ENCODE measurements at places on chromosomes 1 and 21.

DNA sequence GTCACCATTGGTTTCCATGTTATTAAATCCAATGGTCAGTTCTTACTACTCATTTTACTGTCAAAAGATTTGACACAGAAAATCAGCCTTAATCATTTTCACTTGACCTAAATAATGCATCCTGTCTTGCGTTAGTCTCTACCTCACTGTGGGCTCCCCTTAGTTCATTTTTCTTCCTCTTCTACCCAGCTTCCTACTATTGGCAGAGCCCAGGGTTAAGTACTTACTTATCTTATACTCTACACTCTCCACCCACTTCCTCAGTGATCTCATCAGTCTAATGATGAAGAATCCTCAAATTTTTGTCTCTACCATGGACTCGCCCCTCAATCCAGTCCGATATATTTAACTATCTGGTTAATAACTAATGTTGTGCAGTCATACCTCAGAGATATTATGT is 735.9 kb downstream of the KCNT2 start:
- no peak for DNase-seq
- H3K36me3 ChIP-seq, result no peaks in the 10 kb centered on the region
- no peak overlapping the region for H3K27ac ChIP-seq
- H3K4me3 ChIP-seq, result no peak overlapping the region
- H3K4me1 ChIP-seq, result no peaks in the 10 kb centered on the region
- no peaks in the 10 kb centered on the region for H3K27me3 ChIP-seq

DNA sequence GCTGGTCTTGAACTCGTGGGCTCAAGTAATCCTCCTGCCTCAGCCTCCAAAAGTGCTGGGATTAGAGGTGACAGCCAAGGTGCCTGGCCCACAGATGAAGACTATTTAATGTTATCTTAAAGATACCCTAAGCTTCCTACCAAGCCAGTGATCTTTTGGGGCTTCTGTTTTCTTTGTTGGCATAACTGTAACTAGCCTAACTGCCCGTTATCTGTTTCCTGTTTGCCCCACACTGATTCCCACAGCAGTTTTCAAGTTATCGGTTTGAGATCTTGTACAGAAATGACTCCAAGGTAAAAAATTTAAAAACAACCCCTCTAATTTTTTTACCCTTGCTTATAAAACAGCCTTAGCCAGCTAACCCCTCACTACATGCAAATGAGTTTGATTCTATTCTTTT is 12.4 kb downstream of the SELL start:
- peaks cover 90% of the 10 kb centered on the region for H3K4me1 ChIP-seq
- peak overlapping the region; percentile 56 for H3K4me3 ChIP-seq
- no peaks in the 10 kb centered on the region for H3K27me3 ChIP-seq
- peak overlapping the region; percentile 86 for H3K27ac ChIP-seq

DNA sequence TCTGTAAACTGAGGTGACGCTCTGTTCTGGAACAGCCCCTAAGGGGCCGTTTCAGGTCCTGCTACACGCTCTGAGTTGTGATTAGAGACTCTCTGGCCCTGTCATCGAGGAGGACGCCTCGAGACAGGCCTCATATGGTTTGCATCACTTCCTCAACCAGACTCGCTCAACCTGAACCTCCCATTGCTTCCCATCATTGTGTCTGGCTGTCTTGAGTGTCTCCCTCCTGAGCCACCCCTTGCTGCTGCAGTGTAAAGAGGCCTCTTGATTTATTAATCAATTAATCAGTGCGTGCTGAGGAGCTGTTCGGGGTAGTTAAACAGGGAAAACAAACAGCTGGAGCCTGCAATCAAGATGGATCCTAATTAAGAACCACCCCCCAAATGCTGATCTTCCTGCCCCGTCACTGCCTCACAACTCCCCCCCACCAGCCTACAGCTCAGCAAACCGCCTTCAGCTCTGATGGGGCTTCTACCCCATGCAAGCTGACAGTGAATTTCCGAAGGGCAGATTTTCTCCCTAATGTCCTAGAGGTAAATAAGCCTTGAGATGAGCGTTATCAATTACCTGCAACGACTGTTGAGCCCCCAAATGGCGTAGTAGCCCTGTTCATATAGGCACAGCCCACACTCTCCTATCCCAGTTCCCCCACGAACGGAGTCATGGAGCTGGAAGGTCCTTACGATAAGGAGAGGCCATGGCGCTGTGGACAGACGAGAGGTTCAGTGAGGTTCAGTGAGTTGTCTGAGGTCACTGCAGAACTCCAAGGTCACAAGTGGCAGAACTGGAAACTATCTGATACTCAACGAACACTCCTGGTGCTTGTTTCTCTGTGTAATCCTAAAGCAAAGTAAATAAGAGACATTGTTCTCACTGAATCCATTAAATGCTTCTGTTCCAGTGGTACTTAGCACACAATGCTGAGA is 210.6 kb downstream of the KIF26B start:
- H3K27me3 ChIP-seq, result peaks cover 4% of the 10 kb centered on the region
- no peaks in the 10 kb centered on the region for H3K4me1 ChIP-seq
- no peak for DNase-seq
- no peaks in the 10 kb centered on the region for H3K36me3 ChIP-seq
- no peak overlapping the region for H3K27ac ChIP-seq

GRCh38 chr1:232705815-232706575 is 76.1 kb upstream of the SIPA1L2 start:
- peaks cover 3% of the 10 kb centered on the region for H3K27me3 ChIP-seq
- H3K36me3 ChIP-seq, result no peaks in the 10 kb centered on the region
- no peaks in the 10 kb centered on the region for H3K4me1 ChIP-seq

DNA sequence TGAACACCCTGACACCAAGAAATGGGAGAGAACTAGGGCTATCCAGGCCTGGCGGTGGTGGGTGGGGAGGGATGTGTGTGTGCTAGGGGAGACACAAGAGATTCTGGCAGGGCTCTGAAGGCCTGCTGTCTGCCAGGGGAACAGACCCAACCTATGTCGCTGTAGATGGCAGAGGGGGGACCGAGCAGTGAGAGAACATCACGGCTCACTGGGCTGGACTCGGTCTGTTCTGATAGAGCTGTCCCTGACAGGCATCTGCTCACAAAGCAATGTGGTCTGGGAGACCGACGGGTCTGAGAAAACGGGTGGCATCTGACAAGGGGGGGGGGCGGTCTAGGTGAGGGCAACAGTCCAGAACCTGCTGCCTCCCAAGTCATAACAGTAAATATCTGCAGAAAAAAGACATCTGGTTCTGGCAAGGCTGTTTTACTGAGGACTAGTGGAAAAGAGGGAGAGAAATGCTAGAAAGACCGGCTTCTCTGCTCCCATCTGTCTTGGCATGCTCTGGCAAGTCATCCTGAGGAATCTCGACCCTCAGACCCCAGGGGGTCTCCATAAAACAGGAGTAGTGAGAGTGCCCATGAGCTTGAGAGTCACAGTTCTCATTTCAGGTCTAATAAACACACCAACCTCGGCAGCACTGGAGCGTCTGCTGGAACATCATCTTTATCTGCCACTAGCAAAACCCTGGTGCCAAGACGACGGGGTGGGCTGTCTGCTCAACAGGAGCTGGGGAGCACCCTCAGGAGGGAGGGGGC is 36.5 kb downstream of the SLC66A1 start:
- peaks cover 34% of the 10 kb centered on the region for H3K36me3 ChIP-seq
- H3K4me3 ChIP-seq, result no peak overlapping the region
- peak overlapping the region; percentile 8 for H3K27ac ChIP-seq

DNA sequence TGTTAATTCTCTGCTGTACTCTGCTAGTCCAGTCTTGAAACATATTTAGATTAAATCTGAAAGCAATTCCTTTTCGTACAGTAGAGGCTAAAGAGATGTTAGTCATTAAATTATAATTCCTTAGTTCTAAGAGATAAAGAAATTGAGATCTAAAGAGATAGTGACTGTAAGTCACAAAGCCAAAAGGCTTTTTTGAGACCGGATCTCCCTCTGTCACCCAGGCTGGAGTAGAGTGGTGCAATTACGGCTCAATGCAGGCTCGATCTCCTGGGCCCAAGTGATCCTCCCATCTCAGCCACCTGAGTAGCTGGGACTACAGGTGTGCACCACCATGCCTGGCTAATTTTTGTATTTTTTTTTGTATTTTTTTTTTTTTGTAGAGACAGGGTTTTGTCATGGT is 64.7 kb downstream of the TPR start:
- no peak for DNase-seq
- peaks cover 28% of the 10 kb centered on the region for H3K36me3 ChIP-seq
- H3K4me3 ChIP-seq, result no peak overlapping the region
- H3K27me3 ChIP-seq, result no peaks in the 10 kb centered on the region
- H3K4me1 ChIP-seq, result peaks cover 16% of the 10 kb centered on the region
- no peak overlapping the region for H3K27ac ChIP-seq

GRCh38 chr1:188425687-188426086 is 1596.9 kb downstream of the PLA2G4A start:
- H3K4me3 ChIP-seq, result no peak overlapping the region
- DNase-seq, result no peak
- H3K36me3 ChIP-seq, result no peaks in the 10 kb centered on the region
- no peak overlapping the region for H3K27ac ChIP-seq

DNA sequence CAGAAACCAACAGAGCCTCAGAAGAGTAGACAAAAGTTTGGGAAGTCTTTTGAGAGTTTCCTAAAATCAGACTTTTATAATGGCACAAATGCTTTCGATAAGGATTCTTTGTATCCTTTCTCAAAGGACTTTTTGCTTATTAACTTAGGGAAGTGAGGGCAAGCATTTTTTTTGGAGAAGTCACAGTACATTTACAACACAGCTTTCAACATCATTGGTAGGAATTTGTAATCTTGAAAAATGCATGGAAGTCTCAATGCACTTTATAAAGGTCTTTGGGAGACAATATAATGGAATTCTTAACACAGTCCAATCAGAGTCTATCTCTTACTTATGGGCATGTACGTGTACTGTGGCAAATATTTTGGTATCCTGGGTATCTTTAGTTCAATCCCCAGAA is 325.8 kb upstream of the NR5A2 start:
- H3K4me1 ChIP-seq, result no peaks in the 10 kb centered on the region
- H3K36me3 ChIP-seq, result no peaks in the 10 kb centered on the region
- no peak overlapping the region for H3K27ac ChIP-seq
- H3K4me3 ChIP-seq, result no peak overlapping the region
- no peak for DNase-seq
- H3K27me3 ChIP-seq, result peaks cover 4% of the 10 kb centered on the region

DNA sequence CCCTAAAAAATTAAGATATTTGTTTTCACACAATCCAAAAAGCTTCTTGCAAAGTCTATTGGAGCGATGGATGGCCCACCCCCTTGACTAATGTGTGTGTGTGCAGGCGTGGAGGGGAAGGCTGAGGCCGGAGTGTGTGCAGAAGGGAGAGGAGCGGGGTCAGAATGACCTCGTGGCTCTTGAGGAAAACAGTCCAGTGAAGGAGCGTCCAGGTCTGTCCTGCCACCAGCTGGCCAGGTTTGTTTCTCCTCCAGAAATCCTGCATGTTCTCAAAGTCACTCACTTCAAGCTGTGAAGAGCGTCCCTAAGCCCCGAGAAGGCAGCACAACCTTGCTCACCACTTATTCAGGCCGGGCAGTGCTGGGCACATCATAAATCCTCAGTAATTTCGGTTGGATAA is 69.5 kb upstream of the SSX2IP start:
- no peaks in the 10 kb centered on the region for H3K36me3 ChIP-seq
- no peak overlapping the region for H3K4me3 ChIP-seq
- no peak for DNase-seq
- H3K27ac ChIP-seq, result no peak overlapping the region
- H3K27me3 ChIP-seq, result peaks cover 6% of the 10 kb centered on the region
- peaks cover 5% of the 10 kb centered on the region for H3K4me1 ChIP-seq

- H3K4me1 ChIP-seq, result peaks cover 2% of the 10 kb centered on the region
- no peaks in the 10 kb centered on the region for H3K36me3 ChIP-seq
- peaks cover 16% of the 10 kb centered on the region for H3K27me3 ChIP-seq
- no peak overlapping the region for H3K27ac ChIP-seq
- DNase-seq, result no peak
These were observed 5.3 kb downstream of the DISP3 start for GRCh38 chr1:11484321-11484655.

DNA sequence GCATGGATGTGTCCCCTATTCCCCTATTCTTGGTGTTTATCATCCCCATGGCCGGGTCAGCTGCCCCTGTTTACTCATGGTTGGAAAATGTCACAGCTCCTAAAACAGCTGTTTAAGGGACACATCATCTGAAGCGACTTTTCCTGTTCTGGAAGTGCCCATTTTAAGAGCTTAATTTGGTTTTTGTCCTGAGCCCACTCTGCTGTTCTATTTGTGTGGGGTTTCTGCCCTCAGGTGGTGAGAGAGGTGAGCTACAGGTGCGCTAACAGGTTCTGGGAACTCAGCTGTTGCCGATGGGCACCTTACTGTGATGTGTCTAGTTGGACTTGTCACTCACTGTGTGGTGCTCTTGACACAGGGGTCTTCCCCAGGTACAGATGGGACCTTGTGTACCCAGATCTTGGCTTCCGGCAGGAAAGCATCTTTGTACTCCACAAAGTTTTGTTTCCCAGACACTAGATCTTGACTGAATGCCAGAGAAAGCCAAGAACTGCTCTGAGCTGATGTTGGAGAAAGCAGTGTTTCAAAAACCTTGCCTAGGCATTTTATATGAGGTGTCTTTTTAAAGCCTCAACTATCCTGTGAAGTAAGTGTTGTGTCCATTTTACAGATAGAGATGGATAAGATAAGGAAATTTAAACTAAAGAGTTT is 59.0 kb upstream of the CD1D start:
- H3K27me3 ChIP-seq, result peaks cover 56% of the 10 kb centered on the region
- DNase-seq, result no peak
- no peak overlapping the region for H3K27ac ChIP-seq
- H3K4me3 ChIP-seq, result no peak overlapping the region
- no peaks in the 10 kb centered on the region for H3K36me3 ChIP-seq

DNA sequence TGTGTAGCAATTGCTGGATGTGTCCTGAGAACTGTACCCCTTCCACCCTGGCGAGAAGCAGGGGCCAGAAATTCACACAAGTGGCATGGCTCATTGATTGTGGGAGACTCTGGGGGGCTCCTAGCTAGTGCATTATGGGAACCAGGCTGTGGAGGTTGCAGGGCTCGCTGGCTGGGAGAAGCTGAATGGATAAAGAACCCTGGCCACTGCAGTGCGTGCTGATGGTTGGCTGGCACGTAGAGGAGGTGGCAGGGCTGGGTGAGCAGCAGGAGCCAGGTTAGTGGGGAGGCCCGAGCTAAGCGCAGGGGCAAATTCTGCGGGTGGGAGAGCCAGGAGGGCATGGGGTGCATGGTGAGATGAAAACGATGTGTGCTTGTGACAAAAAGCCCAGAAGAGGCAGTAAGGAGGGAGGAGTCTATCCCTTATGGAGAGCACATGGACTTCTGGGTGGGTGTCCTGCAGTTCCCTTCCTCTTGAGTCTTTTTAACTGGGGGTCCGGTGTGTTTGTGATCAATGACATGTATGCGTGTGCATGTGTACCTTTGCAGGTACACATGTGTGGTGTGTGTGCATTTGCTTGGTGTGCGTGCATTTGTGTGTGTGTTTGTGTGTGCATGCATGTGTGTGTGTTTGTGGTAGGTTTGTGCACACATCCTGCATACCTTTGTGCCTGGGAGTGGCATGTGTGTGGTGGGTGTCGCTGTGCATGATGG is 3.6 kb downstream of the GUK1 start:
- H3K36me3 ChIP-seq, result peaks cover 14% of the 10 kb centered on the region
- DNase-seq, result no peak
- peak overlapping the region; percentile 100 for H3K4me3 ChIP-seq
- peaks cover 23% of the 10 kb centered on the region for H3K4me1 ChIP-seq
- no peaks in the 10 kb centered on the region for H3K27me3 ChIP-seq

GRCh38 chr1:19462781-19463503 is 22.4 kb downstream of the CAPZB start:
- peak; percentile 51 for DNase-seq
- H3K4me1 ChIP-seq, result peaks cover 78% of the 10 kb centered on the region
- H3K27me3 ChIP-seq, result no peaks in the 10 kb centered on the region
- peak overlapping the region; percentile 82 for H3K4me3 ChIP-seq
- H3K36me3 ChIP-seq, result peaks cover 47% of the 10 kb centered on the region
- H3K27ac ChIP-seq, result peak overlapping the region; percentile 94
